ENCODE measurements at places on chromosomes 12 and 14.

DNA sequence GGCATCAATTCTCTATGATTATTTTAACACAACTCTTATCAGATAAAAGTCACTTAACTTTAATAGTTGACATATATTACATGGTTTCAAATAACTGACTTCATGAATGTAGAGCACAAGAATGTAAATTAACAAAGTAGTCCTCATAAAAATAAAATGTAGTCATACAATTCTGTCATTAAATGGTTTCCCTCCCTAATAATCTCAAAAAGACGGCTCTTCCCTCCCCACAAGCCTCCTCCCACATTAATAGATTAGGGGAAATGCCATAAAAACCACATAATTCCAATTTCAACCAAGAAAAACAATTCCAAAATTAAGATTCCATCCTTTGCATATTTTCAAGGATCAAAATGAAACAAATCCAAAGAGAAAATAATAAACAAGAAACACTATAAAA lies 36.7 kb downstream of the SPTLC2 start:
- no peak for DNase-seq

DNA sequence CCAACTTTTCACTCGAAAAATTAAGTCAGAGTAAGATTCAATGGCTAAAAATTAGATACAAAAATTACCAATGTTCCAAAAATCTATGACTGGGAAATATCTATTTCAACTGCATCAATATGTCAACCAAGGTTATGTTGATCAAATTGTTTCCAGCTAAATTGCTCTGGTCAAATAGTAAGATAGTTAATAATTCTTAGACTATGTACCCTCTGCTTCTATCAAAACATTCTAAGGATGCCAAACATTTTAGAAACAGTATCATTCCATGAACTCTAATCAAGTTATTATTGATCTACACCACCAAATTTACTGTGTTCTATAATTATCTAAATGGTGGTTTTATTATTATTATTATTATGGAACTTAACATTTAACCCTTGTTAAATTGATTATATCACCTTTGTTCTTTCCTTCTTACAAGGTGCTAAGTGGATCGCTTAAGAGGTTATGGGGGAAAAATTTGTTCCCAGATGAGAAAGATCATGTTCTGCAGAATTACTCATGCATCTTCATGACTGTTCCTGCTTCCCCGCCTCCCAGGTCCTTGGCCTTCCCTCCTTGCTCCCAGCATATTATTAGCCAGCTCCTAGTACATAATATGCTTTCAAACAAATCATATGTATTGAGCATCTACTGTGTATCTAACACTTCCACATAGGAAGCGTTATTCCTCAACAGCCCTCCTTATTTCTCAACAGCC lies 240.5 kb upstream of the KRR1 start:
- no peak for DNase-seq

- DNase-seq = no peak
Observed at GRCh38 chr12:102548543-102548942, 68.2 kb upstream of the IGF1 start.

GRCh38 chr12:19916196-19916753 lies 452.1 kb upstream of the PDE3A start:
- no peak for DNase-seq

DNA sequence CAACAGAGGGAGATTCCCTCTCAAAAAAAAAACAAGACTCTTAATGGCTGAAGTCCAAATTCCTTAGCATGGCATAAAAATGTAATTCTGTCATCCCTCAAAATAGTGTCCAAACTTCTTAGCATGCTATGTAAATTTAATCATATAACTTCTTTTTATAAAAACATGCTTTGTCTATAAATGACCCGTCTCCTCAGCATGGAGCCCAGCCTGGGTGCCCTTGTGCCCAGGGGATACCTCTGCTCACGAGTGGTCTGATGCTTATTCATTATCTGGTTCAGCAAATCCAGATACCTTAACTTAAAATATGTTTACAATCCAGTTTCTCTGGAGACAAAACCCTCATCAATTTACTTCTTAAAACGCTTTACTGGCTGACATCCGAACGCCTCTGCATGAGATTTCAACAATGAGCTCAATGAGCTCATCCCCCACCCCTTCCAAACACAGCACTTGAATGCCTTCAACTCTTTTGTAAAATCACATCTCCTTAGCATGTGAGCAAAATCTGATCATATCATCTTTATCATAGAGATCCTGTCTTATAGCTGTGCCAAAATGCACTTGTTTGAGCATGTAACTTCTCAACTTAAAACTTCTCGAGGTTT lies 15.7 kb downstream of the RTL1 start:
- DNase-seq = no peak

- no peak for DNase-seq
Observed at GRCh38 chr14:53603994-53604393, 352.6 kb downstream of the BMP4 start.

DNA sequence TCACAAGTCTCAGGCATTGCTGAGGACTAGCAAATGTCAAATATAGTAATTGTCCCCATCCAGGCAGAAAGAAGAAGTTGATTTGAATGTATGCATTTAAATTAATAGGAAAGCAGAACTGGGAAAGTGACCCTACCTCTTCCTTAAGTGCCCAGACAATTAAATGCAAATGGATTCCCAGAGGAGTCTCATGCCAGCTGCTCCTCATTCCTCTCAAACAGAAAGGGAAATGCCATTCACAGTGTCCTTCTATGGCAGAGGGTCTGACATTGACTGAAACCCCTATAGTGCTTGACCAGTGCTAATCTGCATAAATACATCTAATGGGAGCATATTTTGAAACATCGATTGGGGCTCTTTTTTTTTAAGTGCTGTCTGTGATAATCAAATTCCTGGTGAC lies 292.4 kb upstream of the SEL1L start:
- no peak for DNase-seq

- no peak for DNase-seq
Observed at GRCh38 chr12:115752913-115753726, 524.4 kb downstream of the MED13L start.
